SJSA1 (cell line): ENCODE measurements at places on chromosomes 5 and 9.

- no peak for DNase-seq
These were observed 83.2 kb upstream of the MAP3K1 start for GRCh38 chr5:56732121-56732520.

- DNase-seq = no peak
These were observed 14.0 kb downstream of the GRHPR start for GRCh38 chr9:37436540-37436939.

- DNase-seq = no peak
These were observed 77.2 kb downstream of the MRPS30 start for GRCh38 chr5:44885903-44886302.

DNA sequence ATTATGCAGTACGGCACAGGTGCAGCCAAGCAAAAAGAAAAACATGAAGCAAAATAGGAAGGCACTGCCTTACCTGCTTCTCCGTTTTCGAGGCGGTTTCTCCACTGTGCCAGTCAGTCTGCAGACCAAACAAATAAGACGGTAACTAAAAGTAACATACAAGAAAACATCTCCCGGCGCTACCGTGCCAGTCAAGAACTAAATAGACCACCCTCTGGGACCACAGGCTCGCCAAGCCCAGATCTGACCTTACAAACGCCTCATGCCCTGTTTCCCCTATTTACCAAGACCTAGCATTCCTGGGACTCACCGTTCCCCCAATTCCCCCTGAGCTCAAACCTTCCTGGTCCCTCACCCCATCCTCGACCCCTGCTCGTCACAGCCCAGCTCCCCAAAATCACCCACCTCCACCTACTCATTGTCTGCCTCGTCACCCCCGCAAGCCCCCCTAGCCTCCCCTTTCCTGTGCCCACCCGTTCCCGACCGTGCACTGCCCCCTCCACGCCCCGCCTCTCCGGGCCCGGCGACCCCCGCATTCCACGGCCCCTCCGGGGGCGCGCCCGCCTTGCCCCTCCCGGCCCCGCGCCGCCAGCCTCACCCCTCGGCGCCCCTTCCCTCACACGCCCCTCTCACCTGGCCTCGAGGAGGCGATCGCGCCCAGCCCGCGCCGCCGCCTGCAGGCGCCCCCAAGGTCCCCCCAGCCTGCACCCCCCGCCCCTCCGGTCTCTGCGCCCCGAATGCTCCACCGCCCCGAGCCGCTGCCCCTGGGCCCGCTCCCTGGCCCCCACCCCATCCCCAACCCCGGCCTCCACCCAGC is 560 bp downstream of the SCAI start:
- no peak for DNase-seq

- no peak for DNase-seq
These were observed 51.8 kb upstream of the CDK20 start for GRCh38 chr9:88026118-88026479.
